CD4-positive, alpha-beta T cell (primary cell): ENCODE measurements at places on chromosomes 7 and 10. TPM values are rescaled to one million over a fixed set of nuclear protein-coding genes. Genes with fewer than 3 reads are reported as not detected.
A peak's percentile ranks its signal among the peaks of the same experiment; 100 is the strongest.

DNA sequence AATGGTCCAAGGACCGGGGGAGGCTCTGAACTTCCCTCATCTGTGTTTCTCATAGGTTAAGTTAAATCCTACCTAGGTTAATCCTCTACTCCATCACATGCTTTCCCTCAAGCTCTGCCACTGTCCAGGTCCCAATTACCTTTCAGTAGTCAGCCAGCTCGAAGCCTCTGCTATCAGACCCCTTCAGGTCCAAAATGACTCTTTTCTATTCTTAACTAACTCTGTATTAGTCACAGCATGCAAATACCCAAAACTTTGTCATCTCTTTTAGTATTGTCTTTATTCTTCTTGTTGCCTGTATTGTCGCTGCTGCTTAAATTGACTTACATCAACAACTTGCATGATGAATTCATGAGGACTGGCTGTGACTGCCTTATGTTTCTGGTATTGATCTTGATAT is 15.3 kb downstream of the PPP1R17 start:
- no peaks in the 10 kb centered on the region for H3K36me3 ChIP-seq
- H3K27ac ChIP-seq: no peak overlapping the region
- H3K4me3 ChIP-seq: no peak overlapping the region
- H3K27me3 ChIP-seq: no peaks in the 10 kb centered on the region

Gene VGF
- not detected for total RNA-seq

DNA sequence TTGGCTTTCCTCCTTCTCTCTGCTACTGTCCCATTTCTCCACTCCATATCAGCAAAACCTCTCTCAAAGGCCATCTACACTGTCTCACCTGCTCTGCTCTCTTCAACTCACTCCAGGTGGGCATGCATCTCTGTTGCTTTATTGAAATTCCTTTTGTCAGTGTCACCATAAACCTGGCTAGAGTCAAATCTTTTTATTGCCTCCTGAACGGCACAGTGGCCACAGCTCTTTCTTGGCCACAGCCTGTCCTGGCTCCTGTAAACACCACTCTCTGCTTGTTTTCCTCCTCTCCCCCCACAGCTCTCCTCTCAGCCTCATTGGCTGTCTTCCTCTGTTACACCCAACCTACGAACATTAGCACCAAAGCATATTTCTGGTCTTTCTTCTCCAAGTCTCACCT is 31.1 kb upstream of the TMEM273 start:
- no peaks in the 10 kb centered on the region for H3K4me1 ChIP-seq
- no peak overlapping the region for H3K27ac ChIP-seq
- H3K36me3 ChIP-seq: no peaks in the 10 kb centered on the region
- no peaks in the 10 kb centered on the region for H3K27me3 ChIP-seq

GRCh38 chr7:34260279-34260678 is 354.9 kb downstream of the BMPER start:
- H3K4me1 ChIP-seq: no peaks in the 10 kb centered on the region
- H3K4me3 ChIP-seq: no peak overlapping the region
- no peaks in the 10 kb centered on the region for H3K36me3 ChIP-seq
- no peaks in the 10 kb centered on the region for H3K27me3 ChIP-seq

DNA sequence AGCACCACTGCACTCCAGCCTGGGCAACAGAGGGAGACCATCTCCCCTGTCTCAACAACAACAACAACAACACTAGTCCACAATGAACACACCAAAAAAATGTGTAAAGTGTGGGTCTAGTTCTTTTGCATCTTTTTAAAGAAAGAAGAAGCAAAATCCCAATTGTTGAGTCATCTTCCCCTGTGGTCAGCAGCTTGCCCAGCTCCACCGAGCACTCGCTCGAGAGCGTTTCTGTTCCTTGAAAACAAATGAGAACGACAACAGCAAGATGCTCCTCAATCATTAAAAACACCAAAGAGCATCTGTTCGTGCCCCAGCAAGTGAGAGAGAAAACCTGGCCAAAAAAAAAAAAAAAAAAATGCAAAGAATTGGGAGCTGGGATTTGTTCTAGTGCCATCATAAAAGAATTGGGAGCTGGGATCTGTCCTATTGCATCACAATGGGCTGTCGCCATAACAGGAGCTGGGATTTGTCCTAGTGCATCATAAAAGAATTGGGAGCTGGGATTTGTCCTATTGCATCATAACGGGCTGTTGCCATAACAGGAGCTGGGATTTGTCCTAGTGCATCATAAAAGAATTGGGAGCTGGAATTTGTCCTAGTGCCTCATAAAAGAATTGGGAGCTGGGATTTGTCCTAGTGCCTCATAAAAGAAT is 118.1 kb downstream of the PTPRN2 start:
- no peaks in the 10 kb centered on the region for H3K36me3 ChIP-seq
- H3K27ac ChIP-seq: no peak overlapping the region
- no peak overlapping the region for H3K4me3 ChIP-seq
- no peaks in the 10 kb centered on the region for H3K4me1 ChIP-seq
- DNase-seq: no peak
- peaks cover 11% of the 10 kb centered on the region for H3K27me3 ChIP-seq

- H3K36me3 ChIP-seq: no peaks in the 10 kb centered on the region
- H3K27me3 ChIP-seq: peaks cover 21% of the 10 kb centered on the region
- peaks cover 3% of the 10 kb centered on the region for H3K4me1 ChIP-seq
- no peak overlapping the region for H3K4me3 ChIP-seq
These were observed 501 bp downstream of the TFPI2 start for GRCh38 chr7:93890041-93890463.

Gene EN2
- total RNA-seq: not detected

Gene WIPF3
- not detected for total RNA-seq

- peak overlapping the region; percentile 90 for H3K4me3 ChIP-seq
- peak; percentile 43 for DNase-seq
- no peak overlapping the region for H3K27ac ChIP-seq
- peaks cover 22% of the 10 kb centered on the region for H3K36me3 ChIP-seq
These were observed 875 bp upstream of the DDIT4 start for GRCh38 chr10:72272689-72273409.

GRCh38 chr10:130062976-130063375 is 47.7 kb downstream of the C10orf143 start:
- H3K4me1 ChIP-seq: no peaks in the 10 kb centered on the region
- H3K4me3 ChIP-seq: no peak overlapping the region
- no peak overlapping the region for H3K27ac ChIP-seq
- no peaks in the 10 kb centered on the region for H3K27me3 ChIP-seq
- no peak for DNase-seq

GRCh38 chr7:68334216-68334615 is 1264.1 kb upstream of the AUTS2 start:
- DNase-seq: no peak
- no peak overlapping the region for H3K27ac ChIP-seq
- H3K36me3 ChIP-seq: no peaks in the 10 kb centered on the region
- H3K27me3 ChIP-seq: no peaks in the 10 kb centered on the region
- no peaks in the 10 kb centered on the region for H3K4me1 ChIP-seq
- H3K4me3 ChIP-seq: no peak overlapping the region
